Hepatocyte (in vitro differentiated cells): ENCODE measurements at places on chromosomes 11 and 22. TPM values are rescaled to one million over a fixed set of nuclear protein-coding genes. Genes with fewer than 3 reads are reported as not detected.

DNA sequence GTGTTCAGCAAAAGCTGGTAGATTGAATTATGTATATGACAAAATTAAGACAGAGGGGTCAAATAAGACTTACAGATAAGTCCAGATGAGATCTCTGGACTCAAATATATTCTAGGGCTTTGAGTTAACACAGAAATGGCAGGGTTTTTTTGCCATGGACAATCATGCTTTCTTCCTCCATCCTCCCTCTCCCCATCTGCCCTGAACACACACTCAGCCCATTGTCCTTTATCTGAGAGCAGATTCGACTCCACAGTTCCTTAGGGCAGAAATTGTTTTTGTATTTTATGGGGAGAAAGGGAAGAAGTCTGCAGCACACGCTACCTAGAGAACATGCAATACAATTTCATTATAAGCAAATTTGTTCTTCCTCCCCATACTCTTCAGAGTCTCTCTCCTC is 86.8 kb downstream of the SLC1A2 start:
- DNase-seq = no peak

DNA sequence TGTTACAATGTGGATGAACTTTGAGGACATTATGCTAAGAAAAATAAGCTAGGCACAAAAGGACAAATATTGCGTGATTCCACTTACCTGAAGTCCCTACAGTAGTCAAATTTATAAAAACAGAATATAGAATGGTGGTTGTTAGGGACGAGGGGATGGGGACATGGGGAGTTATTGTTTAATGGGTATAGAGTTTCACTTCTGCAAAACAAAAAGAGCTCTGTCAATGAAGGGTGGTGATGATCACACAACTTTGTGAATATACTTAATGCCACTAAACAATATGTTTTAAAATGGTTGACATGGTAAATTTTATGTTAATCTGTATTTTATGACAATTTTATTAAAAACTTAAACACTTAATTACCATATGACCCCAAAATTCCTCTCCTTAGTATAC is 26.1 kb downstream of the INTS4 start:
- no peak for DNase-seq

DNA sequence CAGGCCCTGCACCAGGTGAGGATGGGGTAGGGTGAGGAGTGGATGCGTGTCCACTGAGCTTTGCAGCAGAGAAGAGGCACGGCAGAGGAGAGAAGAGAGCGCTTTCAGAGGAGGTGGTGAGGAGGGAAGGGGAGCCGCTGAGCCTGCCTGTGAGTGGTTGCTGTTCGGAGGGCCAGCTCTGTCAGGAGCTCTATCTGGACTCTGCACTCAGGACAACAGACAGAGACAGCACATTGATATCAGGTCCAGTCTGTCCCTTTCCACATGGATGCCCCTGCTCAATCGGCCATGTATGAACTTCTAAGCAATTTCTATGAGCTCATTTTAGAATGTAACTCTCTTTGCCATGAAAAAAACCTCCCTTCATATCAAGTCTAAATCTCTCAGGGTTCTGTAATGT is 158.6 kb downstream of the KIRREL3 start:
- no peak for DNase-seq

DNA sequence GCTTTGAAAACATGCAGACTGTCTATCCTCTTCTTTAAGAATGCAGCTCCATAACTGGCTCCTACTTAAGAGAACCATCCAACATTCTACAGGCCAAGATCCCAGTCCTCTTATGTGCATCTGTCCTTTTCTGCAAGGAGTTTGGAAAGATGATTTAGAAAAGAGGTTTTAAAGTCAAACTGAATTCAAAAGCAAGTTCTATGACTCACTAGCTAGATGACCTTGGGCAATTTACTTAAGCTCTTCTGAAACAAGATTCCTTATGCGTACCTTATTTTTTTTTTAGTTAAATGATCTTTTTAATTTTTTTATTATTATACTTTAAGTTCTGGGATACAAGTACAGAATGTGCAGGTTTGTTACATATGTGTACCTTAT is 29.2 kb downstream of the GUCY1A2 start:
- no peak for DNase-seq

The VWCE gene
- 6.7 and 7.8 TPM in 2 replicates for total RNA-seq

The APOL6 gene
- total RNA-seq = 19.6 and 21.0 TPM in 2 replicates

The NPTXR gene
- total RNA-seq = 3.1 and 3.8 TPM in 2 replicates
